CD4-positive, alpha-beta memory T cell (primary cell): ENCODE measurements at places on chromosomes 7 and 10.
A peak's percentile ranks its signal among the peaks of the same experiment; 100 is the strongest.

GRCh38 chr7:68440866-68441265 lies 1157.4 kb upstream of the AUTS2 start:
- no peak for DNase-seq

DNA sequence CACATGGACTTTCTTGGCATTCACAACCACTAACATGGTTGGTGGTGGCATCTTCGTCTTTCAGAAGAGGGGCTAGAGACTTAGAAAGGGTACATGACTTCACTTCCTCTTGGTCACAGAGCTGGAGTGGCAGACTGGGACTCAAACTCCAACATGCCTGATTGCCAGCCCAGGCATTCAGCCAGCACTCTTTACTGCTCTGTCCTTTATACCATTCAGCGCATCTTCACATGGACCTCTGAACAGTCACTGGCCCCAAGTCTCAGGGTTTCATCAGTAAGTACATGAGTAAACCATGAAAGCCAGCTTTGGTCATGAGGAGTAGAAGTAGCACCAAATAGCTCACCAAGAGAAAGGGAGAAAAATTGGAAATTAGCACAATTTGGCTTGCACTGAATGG lies 148.4 kb upstream of the KLF14 start:
- no peak for DNase-seq

DNA sequence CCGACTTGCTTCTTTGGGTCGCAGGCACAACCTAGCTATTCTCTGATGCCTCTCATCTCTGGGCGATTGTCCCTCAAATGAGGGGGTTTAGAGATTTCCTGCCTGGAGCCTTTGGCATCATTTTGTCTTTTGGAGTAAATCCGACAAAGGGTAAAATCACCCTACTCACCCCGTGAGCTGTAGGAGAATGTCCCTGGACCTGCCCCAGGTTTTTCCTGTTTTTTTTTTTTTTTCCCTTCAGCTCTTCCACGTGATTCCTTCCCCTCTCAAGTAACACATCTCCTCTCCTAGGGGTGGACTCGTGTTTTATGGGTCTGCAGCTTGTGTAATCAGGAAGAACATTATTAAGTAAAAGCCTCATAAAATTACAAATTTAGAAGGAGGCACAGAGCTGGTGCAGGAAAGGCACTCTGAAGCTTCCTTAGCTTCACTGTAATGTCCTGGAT lies 128.4 kb upstream of the ZNF746 start:
- no peak for DNase-seq

- DNase-seq = peak; percentile 67
Measured at GRCh38 chr10:84329986-84330651, 1.7 kb downstream of the CCSER2 start.

DNA sequence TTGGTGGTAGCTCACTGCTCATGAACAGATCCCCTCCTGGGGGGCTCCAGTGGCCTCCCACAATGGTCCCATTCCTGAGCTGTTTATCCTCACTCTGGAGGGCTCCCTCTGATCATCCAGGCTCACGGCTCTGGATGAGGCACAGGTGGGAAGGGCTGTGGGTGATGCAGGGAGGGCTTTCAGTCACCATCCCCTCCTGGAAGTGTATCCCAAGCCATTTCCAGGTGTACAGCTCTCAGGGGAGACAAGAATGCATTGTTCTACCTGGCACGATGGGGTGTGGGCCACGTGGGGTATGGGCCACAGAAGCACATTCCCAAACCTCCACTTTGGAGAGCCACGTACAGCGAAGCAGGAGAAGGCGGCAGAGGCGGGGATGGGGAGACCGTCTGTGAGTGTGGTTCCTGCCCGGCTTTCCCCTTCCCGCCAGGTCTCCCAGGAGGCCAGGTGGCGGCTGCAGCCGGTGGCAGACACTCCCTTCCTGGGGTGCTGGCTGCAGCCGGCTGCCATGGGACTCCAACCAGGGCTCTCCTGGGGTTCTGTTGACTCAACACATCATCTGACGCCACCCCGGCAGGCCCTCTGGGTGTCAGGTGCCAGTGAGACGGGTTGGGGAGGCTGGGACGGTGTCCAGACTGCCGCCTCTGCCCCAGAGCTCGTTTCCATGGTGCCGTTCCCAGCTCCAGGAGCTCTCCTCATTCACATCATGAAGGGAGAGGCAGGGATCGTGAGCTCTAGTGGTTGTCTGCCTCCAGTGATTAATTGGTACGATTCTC lies 169.7 kb upstream of the RHEB start:
- DNase-seq = no peak

DNA sequence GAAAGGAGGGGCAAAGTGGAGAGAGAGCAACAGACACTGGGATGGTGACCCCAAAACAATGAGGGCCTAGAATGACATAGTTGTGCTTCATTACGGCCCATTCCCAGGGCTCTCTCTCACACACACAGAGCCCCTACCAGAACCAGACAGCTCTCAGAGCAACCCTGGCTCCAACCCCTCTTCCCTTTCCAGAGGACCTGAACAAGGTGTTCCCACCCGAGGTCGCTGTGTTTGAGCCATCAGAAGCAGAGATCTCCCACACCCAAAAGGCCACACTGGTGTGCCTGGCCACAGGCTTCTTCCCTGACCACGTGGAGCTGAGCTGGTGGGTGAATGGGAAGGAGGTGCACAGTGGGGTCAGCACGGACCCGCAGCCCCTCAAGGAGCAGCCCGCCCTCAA lies 20.7 kb downstream of the PRSS2 start:
- DNase-seq = peak; percentile 12

- no peak for DNase-seq
Measured at GRCh38 chr7:67364441-67365017, 367.9 kb downstream of the TYW1 start.

DNA sequence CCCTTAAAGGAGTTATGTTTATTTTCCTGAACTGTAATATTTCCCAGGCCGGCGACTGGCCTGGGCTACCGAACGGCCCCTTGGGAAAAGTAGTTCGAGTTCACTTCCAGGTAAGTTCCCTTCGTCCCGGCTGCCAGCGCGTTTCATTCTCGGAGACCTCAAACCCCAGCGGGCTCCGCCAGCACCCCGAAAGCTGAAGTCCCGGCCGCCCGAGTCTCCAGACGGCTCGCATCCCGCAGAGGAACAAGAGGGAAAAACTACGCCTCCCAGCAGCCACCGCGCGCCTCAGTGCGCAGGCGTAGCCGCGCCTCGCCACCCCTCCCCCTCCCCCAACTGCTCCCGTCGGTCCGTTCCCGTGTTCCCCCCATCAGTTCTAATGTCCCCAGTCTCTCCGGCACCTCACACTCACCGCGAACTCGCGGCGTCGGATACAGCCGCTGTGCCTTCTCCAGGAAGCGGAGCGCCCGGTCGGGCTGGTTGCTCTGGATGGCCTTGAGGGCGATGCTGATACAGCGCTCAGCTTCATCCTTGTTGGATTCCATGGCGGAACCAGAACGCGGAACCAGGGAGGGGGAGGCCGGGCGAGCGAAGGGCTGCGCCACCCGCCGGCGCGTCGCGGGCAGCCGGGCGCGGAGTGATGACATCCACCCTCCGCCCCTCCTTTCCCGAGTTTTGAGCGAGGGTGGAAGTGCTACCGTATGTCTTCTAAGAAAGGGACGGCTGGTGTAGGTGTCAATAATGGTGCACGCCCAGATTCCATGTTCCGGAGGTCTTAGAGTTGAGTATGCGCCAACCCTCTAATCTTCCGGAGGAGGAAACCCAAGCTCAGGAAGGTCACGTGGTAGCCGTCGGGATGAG lies at the start of gene DNAJB12:
Gene DNAJB12, minus strand, starts transcription at position 564 of the 858 bp plus-strand sequence. Its CDS starts 22 bp downstream, at position 542.
- DNase-seq = peak; percentile 94

DNA sequence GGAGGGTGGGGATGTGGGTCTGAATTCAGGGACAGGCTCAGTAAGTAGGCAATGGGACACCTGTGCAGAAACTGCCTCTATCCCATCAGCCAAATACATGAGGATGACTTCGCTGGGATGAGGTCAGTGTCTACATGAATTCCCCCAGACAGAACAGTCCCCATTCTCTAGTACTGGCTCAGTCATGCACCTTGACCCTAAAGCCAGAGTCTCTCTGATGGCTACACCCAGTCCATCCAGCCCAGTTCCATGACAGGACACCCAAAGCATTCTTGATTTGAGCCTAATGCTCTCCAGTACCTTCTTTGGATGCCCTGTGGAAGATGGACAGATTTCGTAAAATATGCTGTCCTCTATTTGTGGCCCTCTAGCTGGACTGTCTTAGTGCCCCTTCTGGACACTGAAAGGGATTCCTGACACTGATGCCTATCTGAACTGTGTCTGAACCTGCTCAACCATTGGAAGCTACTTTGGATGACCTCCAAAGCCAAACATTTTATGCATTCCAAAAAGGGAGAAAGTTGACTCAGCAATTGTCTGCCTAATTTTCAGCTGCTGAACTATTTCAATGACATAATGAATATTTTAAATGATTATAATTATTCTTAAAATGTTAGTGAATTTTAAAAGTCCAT lies 14.6 kb downstream of the SFRP4 start:
- no peak for DNase-seq

GRCh38 chr7:47007471-47007870 lies 574.4 kb downstream of the TNS3 start:
- no peak for DNase-seq

GRCh38 chr10:77485847-77486246 lies 151.8 kb downstream of the KCNMA1 start:
- no peak for DNase-seq

GRCh38 chr7:137968890-137969289 lies 33.0 kb downstream of the CREB3L2 start:
- DNase-seq = no peak

GRCh38 chr10:127840884-127841283 lies 51.9 kb downstream of the CLRN3 start:
- no peak for DNase-seq

GRCh38 chr7:19133886-19134285 lies 11.3 kb downstream of the FERD3L start:
- no peak for DNase-seq

GRCh38 chr10:120732643-120733313 lies 118.4 kb upstream of the WDR11 start:
- no peak for DNase-seq

- no peak for DNase-seq
Measured at GRCh38 chr10:26544932-26545331, 106.8 kb downstream of the APBB1IP start.

- no peak for DNase-seq
Measured at GRCh38 chr10:29517352-29517923, 117.3 kb downstream of the SVIL start.

- no peak for DNase-seq
Measured at GRCh38 chr10:84428711-84429110, 100.3 kb downstream of the CCSER2 start.

DNA sequence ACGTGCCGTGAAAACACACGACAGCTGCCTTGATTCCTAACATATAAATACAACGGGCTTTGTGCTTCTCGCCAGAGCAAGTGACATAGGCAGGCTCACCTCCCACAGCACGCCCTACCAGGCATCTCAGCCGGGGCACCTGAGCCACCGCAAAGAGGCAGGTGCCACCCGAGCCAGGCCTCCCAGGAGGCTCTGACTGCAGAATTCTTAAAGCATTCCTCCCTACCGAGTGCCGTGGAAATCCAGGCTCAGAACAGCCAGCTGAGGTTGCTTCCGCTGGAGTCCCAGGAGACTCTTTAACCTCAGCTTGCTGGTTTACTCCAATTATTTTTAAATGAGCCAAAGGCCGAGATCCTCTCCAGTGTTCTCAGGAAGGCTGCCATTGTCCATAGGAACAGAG lies 206.5 kb downstream of the USP6NL start:
- DNase-seq = no peak

GRCh38 chr10:130246113-130246512 lies 109.9 kb downstream of the GLRX3 start:
- no peak for DNase-seq

DNA sequence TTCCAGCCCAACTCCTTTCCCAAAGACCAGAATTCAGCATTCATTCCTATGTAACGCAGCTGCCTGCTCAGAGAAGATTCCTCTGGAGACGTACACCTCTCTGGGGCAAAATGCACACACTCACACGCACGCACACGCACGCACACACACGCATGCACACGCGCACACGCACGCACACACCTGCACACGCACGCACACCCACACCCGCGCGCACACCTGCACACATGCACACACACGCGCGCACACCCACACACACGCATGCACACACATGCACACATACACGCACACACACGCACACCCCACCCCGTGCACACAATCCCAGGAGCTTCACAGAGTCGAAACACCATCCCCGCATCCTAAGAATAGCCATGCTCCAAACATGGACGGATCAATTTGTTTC lies 13.0 kb downstream of the MMD2 start:
- DNase-seq = no peak

DNA sequence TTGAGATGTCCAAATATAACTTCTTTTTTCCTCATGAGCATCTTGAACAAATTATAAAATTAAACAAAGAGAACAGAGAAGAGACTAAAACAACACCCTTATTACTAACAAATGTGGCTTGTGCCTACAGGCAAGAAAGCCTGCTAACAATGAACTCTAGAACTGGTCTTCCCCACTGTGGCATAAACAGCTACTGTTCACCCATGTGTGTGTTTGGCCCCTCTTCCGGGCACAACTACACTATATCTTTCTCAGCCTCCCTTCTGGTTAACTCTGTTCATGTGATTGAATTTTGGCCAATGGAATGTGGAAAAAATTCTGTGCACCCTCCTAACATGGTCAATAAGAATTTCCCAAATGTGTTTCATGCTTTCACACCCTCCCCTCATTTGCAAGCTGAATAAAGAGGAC lies 117.0 kb downstream of the KBTBD2 start:
- DNase-seq = no peak

- DNase-seq = no peak
Measured at GRCh38 chr7:28815369-28815927, 142.7 kb downstream of the TRIL start.

DNA sequence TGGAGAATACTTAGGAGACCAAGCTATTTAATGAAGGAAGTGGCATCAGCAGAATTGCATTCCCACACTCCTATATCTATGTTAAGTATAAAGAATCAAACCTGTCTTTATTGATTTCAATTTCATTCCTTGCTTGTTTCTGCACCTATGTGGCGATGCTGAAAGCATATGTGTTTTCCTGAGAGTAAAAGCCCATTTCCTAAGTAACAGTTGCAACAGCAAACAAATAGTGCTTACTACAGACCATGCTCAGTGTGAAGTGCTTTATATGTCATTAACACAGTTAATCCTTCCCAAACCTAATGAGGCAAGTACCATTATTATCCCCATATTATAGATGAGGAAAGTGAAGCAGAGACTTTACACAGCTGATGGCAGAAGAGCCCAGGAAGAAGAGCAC lies 552.1 kb downstream of the PARD3 start:
- no peak for DNase-seq
